ENCODE measurements at places on chromosomes 3 and 15.
A peak's percentile ranks its signal among the peaks of the same experiment; 100 is the strongest.

- no peak for DNase-seq
Observed at GRCh38 chr15:60895986-60896385, 333.1 kb downstream of the RORA start.

DNA sequence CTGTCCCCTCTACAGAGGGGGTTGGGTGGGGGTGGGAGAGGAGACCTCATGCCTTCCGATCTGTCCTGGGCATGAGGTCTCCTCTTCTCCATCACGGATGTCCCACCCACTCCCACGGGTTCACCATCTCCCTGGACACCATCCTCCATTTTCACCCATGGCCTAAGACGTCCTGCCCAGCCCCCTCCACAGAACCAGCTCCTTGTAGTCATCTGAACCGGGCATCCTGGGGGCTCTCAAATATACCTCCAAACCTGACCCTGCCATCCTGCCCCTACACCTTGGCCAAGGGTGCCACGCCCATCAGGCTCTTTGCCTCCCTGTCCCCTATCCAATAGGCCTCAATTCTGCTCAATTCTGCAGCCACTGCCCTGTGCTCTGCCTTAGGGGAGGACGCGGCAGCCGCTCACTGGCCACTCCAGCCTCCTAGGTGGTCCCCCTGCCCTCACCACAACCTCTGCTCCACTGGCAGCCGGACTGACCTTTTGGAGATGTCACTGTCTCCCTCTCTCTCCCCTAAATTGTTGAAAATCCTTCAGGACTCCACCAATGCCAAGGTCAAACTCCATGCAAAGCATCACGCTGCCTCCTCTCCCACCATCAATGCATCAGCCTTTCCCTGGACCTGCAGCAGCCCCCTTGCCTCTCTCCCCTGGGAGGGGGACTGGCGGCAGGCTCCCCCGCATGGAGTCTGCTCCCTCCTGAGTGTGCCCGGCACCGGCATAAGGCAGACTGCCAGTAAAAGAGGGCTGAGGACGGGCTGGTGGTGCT, 9.4 kb upstream of the ANPEP start:
- no peak for DNase-seq

DNA sequence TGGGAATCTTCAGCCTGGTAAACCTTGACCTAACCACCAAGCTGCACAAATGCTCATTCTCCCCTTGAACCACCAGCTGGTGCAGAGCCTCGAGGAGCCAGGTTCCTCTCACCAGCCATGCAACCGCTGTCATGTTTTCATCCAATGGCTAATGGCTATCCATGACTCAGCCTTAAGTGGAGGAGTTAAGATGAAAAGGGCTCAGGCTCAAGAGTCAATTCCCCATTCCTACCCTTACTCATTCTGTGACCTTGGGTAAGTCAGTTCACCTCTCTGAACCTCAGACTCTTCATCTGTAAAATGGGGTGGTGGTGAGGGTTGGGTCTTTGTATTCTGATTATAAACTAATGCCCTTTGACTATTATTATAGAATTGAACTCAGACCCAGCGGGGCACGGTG, 515.6 kb downstream of the SHQ1 start:
- DNase-seq, result no peak

- DNase-seq, result no peak
Observed at GRCh38 chr15:47507221-47507985, 209.9 kb upstream of the SEMA6D start.

DNA sequence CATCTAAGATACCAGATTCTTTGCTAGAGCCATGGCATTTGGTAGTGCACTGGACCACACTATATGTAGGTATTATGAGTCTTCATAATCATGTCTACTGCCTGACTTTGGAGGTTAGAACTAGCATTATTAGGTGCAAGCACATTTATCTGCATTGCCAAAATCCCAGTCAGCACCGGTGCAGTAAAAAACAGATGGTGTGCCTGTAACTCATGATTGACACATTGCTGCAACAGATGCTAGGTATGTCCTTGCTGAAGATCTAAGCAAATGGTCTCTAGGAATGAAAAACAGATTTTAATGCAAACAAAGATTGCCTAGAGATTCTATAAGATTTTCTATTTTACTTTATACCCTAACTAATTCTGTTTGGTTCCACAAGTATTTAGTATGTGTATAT, 47.7 kb downstream of the MYO5A start:
- DNase-seq, result no peak

DNA sequence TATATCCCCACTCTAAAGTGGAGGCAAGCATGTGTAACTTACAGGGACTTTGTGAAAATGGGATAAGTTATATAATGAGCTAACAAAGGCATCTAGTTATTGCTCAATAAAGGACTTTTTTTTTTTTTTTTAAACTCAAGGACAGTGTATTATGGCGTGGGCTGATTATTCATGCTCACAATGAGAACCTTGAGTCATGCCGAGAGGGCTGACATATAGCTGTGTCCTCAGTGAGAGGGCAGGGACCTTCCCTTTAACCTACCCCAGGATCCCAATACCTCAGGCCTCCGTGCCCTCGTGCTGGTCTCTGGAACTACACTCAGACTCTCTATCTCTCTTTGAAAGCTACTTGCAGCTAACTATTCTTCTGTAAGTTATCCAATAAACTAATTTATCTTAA, 319.9 kb upstream of the ICE2 start:
- peak; percentile 33 for DNase-seq
